ENCODE measurements at places on chromosomes 16 and 17.

GRCh38 chr17:56902348-56902747, 11.5 kb downstream of the TRIM25 start:
- DNase-seq = no peak

DNA sequence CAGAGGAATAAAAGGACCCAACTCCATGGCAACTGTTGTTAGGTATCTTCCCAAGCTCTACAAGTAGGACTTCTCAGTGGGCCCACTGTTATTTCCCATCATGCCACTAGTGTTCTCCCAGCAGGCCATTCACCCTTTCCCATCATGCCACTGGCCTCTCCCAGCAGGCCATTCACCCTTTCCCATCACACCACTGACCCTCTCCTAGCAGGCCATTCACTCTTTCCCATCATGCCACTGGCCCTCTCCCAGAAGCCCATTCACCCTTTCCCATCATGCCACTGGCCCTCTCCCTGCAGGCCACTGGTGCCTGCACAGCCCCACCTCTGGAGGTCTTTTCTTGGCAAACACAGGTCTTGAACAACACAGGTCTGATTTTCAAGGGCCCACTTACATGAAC, 36.3 kb downstream of the IFT140 start:
- DNase-seq = no peak

DNA sequence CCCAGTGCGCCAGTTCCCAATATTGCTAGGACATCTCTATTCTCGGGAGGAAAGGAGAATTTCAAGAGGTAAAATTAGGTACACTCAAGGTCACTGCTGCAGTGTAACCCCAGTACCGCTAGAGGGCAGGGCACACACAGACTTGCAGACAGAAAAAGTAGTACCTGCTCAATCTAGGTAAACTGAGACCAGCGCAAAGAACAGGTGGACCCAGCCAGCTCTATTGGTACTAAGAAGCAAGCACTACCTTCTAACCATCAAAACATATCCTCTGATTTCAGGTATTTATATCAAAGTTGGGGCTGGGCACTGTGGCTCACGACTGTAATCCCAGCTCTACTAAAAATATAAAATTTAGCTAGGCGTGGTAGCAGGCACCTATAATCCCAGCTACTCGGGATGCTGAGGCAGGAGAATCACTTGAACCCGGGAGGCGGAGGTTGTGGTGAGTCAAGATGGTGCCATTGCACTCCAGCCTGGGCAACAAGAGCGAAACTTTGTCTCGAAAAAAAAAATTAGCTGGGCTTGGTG, 3.6 kb upstream of the WDR81 start:
- DNase-seq = no peak

GRCh38 chr17:59800530-59800942, 92.2 kb downstream of the TUBD1 start:
- DNase-seq = no peak

DNA sequence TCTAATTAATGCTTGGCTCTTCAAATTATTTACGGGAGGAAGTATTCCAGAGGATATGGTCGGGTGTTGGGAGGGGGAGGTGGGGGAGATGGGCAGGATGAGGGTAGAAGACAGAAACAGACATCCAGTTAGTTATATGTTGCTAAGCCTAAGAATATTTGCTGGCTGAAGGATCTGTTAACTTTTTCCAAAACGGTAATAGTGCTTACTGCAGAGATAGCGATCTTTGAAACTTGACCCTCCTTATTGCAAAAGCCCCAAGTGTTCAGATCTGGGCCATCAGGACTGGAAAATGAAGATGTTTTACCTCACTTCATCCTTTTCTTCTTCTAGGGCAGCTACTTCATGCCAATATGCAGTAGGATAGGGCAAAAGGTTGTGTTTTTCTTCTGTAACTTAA, 27.0 kb upstream of the MMD start:
- no peak for DNase-seq

DNA sequence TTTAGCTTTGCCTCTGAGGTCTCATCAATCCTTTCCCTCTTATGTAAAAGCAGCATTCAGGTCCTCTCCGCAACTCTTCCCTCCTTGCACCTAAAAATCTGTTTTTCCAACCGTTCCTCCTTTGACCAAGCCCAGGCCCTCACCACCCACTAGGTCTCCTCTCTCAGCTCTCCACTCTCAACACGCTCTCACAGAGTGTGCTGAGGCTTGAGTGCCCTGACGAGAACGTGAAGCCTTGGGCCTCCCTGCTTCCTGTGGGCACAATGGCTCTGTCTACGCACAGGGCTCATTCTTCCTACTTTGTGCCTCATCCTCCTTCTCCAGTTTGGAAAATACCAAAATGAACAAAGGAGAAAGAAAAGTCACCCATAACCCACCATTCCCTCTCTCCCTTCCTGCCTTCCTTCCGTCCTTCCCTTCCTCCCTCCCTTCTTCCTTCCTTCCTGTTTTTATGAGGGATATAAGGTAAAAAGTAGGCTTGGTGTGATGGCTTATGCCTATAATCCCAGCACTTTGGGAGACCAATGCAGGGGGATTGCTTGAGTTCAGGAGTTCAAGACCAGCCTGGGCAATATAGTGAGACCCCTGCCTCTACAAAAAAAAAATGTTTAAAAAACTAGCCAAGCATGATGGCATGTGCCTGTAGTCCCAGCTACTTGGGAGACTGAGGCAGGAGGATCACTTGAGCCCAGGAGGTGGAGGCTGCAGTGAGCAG, 31.3 kb upstream of the SLC39A11 start:
- no peak for DNase-seq

DNA sequence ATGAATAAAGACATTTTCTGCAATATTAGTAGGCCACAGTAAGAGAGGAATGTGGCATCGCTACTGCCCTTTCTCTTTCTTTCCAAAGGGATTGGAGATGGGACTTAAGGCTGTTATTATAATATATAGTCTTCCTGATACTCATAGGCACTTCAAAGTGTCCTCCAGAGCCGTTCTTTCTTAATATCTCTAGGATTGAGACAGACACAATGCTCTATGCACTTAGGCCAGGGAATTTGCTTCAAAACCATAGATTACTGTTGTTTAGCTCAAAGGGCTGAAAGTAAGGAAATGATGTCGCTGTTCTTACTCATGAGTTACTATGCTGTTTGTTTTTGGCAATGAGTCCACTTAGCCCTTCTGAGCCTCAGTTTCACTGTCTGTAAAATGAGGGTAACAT, 590.5 kb downstream of the CDH11 start:
- no peak for DNase-seq

DNA sequence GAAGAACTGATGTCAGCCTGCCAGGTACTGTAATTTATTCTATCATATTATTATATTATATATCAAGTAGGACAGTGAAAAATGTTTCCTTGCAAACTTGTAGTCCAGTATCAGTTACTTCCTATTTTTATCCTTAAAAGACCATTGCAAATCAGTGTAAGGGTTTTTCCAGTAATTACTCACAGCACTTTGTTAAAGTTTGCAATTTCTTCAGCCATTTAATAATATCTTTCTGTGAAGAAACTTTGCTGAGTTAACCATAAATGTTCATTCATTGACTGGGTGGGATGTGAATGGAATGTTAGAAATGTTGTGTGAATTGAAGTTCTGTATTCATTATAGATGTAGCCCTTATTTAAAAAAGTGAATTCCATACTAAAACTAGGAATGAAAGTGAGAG, 26.7 kb downstream of the HAPSTR1 start:
- no peak for DNase-seq

DNA sequence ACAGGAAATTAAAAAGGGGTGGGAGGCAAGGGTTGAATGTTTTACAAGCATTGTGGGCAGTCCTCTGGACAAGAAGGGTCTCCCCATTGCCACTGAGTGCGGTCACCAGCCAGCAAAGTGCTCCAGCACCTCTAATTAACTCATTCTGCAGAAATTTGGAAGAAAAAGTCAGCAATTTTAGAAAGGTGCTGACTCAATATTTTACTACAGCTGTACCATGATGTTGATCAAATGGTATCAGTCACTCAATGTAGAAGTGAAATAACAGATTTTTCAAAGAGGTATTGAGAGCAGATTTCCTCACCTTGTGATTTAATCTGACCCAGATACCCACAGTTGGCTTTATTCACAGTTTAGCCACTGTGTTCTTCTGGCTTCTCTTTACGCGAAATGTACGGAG, 96.7 kb downstream of the PMP22 start:
- no peak for DNase-seq

DNA sequence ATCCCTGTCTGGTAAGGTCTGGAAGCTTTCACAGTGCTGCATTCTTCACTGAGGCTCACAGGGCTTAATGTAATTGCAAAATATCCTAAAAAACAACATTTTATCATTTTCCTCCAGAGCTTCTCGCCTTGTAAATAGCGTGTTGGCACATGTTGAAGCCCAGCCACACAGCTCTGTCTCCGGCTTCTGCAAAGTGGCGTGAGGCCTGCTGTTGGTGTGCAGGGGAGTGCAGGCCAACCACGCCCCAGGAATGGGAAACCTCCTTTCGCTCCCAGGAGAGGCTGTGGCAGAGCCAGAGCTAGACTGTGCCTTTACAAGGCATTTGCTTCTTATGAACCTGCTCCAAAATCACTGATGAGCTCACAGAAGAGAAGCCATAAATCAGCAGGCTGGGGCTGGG, 248.2 kb upstream of the MAF start:
- DNase-seq = no peak

- DNase-seq = no peak
Observed at GRCh38 chr17:62725791-62726249, 82.3 kb downstream of the MARCHF10 start.

GRCh38 chr16:57773019-57773418, 29.3 kb downstream of the KIFC3 start:
- no peak for DNase-seq

- no peak for DNase-seq
Observed at GRCh38 chr17:21025451-21025850, 17.4 kb downstream of the USP22 start.

GRCh38 chr17:73371285-73371684, 59.5 kb upstream of the CDC42EP4 start:
- DNase-seq = no peak

DNA sequence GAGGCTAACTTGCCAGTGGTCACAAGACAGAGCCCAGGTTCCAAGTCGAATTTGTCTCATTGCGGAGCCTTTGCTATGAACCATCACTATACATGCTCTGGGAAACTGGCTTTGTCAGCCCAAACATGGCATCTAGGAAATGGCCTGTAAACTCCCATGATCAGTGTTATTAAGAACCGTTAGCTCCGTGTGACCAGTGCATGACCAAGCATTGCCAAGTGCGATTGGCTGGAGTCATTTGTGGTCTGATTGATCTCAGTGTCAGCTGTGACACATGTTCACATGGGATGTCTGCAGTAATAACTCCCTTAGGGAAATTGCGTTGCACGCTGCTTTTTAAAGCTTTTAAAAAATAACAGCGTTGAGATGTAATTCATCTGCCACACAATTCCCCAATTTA, 18.6 kb upstream of the CDH3 start:
- no peak for DNase-seq

Data from smooth muscle cell of the brain vasculature (primary cell).